ENCODE measurements at places on chromosomes 3 and 15. TPM values are rescaled to one million over a fixed set of nuclear protein-coding genes. Genes with fewer than 3 reads are reported as not detected.

The CKMT1B gene
- total RNA-seq: 1.6 TPM

- H3K36me3 ChIP-seq: no peaks in the 10 kb centered on the region
- H3K4me1 ChIP-seq: no peaks in the 10 kb centered on the region
- H3K27me3 ChIP-seq: no peaks in the 10 kb centered on the region
- H3K27ac ChIP-seq: no peak overlapping the region
Observed at GRCh38 chr3:112377568-112378071, 44.7 kb downstream of the CD200 start.

- peaks cover 16% of the 10 kb centered on the region for H3K4me1 ChIP-seq
- H3K27ac ChIP-seq: no peak overlapping the region
- H3K36me3 ChIP-seq: no peaks in the 10 kb centered on the region
- DNase-seq: no peak
- H3K4me3 ChIP-seq: no peak overlapping the region
Observed at GRCh38 chr15:67018441-67018840, 47.0 kb upstream of the SMAD3 start.

The THRB gene
- 11.2 TPM for total RNA-seq

GRCh38 chr3:16265455-16265786, 409 bp downstream of the OXNAD1 start:
- peak overlapping the region; percentile 98 for H3K4me3 ChIP-seq
- peaks cover 9% of the 10 kb centered on the region for H3K36me3 ChIP-seq
- H3K4me1 ChIP-seq: peaks cover 33% of the 10 kb centered on the region
- H3K27me3 ChIP-seq: no peaks in the 10 kb centered on the region

- peaks cover 20% of the 10 kb centered on the region for H3K27me3 ChIP-seq
- H3K4me1 ChIP-seq: peaks cover 16% of the 10 kb centered on the region
- H3K36me3 ChIP-seq: no peaks in the 10 kb centered on the region
- peak overlapping the region; percentile 27 for H3K4me3 ChIP-seq
- DNase-seq: peak; percentile 70
Observed at GRCh38 chr15:76056931-76057330, 2.9 kb upstream of the TMEM266 start.

DNA sequence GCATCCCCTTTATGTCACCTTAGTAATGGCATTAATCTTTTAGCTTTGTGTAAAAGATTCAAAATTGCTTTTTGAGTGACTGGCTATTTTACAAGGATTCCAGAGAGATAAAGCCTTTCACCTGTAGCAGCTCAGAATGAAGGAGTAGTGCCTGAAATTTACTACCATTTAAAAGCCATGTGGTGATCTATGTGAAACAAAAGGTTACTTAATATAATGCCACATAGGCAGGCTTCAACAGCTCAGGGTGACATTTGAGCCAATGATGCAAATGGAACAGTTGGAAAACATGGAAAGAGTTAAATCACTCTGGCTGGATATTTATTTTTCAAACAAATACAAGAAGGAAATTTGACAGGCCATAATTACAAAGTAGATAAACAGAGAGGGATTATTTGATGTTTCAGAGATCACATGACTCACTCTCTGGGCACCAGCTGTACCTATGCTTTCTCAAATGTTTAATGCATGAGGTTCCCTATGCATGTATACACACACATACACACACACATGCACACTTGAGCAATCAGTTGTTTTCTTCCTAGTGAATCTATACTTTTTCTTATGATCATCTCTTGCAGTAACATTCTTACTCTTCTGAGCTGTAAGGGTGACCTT, 171.5 kb downstream of the ZMAT3 start:
- DNase-seq: no peak
- H3K4me3 ChIP-seq: no peak overlapping the region
- H3K4me1 ChIP-seq: no peaks in the 10 kb centered on the region
- no peaks in the 10 kb centered on the region for H3K36me3 ChIP-seq

- H3K36me3 ChIP-seq: no peaks in the 10 kb centered on the region
- H3K27me3 ChIP-seq: no peaks in the 10 kb centered on the region
- no peak overlapping the region for H3K4me3 ChIP-seq
- H3K4me1 ChIP-seq: no peaks in the 10 kb centered on the region
- no peak overlapping the region for H3K27ac ChIP-seq
- no peak for DNase-seq
Observed at GRCh38 chr3:48394391-48394790, 22.4 kb downstream of the FBXW12 start.

The LRRC49 gene
- total RNA-seq: 6.3 TPM

DNA sequence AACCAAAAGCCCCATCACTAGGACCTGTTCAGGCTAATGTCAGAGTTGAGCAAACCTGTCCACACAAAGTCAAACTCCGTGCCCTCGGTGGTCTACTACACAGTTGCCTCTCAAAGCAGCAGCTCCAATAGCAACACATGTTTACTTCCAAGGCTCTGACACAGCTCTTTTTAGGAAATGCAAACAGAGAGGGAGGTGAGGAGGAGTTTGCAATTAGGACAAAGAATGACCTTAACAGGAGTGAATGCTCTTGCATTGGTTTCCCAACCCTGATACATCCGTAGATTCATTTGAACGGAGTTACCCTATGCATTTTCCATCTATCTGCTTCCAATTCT, 64.8 kb upstream of the GOLGA8B start:
- no peaks in the 10 kb centered on the region for H3K4me1 ChIP-seq
- DNase-seq: no peak
- no peaks in the 10 kb centered on the region for H3K27me3 ChIP-seq
- H3K4me3 ChIP-seq: no peak overlapping the region

DNA sequence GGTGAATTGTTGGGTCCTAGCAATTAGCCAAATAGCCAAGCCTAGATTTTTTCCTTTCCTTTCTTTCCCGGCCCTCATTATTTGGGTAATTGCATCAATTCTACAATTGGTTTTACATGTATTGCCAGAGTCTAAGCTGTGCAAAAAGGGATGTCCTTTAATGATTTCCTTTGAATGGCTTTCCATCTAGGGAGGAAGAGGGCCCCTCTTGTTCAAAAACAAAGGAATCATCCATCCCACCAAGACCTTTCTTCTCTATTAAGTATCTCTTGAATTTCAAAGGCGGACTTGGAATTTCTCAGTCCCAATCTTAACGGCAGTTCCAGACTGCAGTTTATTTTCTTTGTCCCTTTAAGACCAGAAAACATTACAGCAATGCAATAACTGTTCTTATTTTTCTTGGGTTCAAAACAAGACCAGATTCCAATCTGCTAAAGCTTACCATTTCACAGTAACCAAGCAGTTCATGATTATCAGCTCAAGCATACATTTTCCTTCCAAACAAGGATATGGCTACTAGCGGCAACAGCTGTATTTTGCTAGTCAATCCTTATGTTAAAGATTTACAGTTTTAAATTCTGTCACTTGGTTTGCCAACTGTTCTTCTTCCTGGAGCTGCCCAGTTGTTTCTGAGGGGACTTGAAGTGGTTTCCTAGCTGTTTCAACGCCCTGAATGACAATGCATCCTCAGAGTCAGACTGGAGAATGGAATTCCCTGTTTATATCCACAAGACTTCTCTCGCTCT, 91.4 kb upstream of the LRIG1 start:
- DNase-seq: no peak
- H3K4me3 ChIP-seq: no peak overlapping the region
- H3K27me3 ChIP-seq: no peaks in the 10 kb centered on the region
- H3K36me3 ChIP-seq: no peaks in the 10 kb centered on the region

DNA sequence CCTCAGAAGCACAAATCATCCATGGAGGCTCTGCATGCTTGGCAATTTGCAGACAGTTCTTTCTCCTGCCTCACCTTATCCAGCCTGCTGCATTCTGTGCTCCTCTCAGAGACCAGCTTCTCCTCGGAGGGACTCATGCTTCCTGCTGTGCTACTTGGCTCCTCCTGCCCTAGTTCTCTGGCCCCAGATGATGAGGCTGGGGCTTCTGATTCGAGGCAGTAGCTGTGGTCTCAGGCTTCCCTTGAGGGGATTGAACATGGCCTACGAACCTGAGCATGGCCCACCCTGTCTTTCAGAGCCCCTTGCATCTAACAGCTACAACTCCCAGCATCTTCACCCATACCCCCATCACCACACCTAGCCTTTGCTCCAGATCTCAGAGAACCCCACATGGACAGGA, 6.7 kb downstream of the VIPR1 start:
- peaks cover 29% of the 10 kb centered on the region for H3K4me1 ChIP-seq
- no peak overlapping the region for H3K27ac ChIP-seq
- H3K27me3 ChIP-seq: no peaks in the 10 kb centered on the region
- DNase-seq: no peak
- H3K36me3 ChIP-seq: no peaks in the 10 kb centered on the region
- H3K4me3 ChIP-seq: no peak overlapping the region

DNA sequence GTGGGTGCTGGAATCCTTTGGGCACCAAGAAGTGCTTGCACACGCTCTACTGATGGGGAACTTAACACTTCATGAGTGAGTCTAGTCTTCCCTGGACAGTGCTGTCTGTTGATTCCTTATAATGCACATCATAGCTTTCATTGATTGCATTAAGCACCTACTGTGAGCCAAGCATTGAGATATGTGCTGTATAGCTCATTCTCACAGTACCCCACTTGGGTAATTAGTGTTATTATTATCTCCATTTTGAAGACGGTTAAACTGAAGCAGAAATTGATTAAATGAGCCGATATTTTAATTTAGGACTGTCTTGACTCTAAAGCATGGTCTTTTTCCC, 504 bp upstream of the PDHB start:
- no peaks in the 10 kb centered on the region for H3K27me3 ChIP-seq
- H3K27ac ChIP-seq: no peak overlapping the region
- DNase-seq: no peak
- H3K4me3 ChIP-seq: peak overlapping the region; percentile 84
- peaks cover 13% of the 10 kb centered on the region for H3K4me1 ChIP-seq

The PARP9 gene
- 15.0 TPM for total RNA-seq

- H3K4me3 ChIP-seq: no peak overlapping the region
- H3K27me3 ChIP-seq: no peaks in the 10 kb centered on the region
- no peaks in the 10 kb centered on the region for H3K4me1 ChIP-seq
- no peak overlapping the region for H3K27ac ChIP-seq
Observed at GRCh38 chr15:26146202-26146601, 283.1 kb upstream of the ATP10A start.

GRCh38 chr3:126436826-126437717, 38.6 kb downstream of the ZXDC start:
- DNase-seq: no peak
- no peak overlapping the region for H3K27ac ChIP-seq
- H3K36me3 ChIP-seq: no peaks in the 10 kb centered on the region
- no peak overlapping the region for H3K4me3 ChIP-seq

DNA sequence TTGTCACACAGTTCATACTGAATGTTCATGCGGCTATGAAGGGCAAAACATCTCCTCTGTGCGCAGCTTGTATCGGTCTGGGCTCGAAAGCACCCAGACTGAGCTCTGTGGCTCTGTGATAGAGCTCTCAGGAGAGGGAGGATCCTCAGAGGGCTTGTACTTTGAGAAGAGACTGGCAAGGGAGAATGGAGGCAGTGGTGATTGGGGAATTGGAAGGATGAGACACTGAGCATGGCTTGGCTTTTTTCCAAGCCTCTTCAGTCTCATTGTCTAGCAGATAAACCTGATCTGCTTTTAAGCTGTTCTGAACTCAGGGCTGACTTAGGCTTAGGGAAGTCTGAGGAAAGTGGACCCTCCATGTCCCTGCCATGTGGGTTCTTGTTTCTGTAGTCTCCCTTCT, 43.0 kb downstream of the RAD54L2 start:
- H3K27ac ChIP-seq: no peak overlapping the region
- no peak for DNase-seq
- H3K27me3 ChIP-seq: no peaks in the 10 kb centered on the region
- no peak overlapping the region for H3K4me3 ChIP-seq
- H3K4me1 ChIP-seq: no peaks in the 10 kb centered on the region
- no peaks in the 10 kb centered on the region for H3K36me3 ChIP-seq

The GOLGA6C gene
- not detected for total RNA-seq
